Natural killer cell (primary cell): ENCODE measurements at places on chromosomes 1 and 21. TPM values are rescaled to one million over a fixed set of nuclear protein-coding genes. Genes with fewer than 3 reads are reported as not detected.

DNA sequence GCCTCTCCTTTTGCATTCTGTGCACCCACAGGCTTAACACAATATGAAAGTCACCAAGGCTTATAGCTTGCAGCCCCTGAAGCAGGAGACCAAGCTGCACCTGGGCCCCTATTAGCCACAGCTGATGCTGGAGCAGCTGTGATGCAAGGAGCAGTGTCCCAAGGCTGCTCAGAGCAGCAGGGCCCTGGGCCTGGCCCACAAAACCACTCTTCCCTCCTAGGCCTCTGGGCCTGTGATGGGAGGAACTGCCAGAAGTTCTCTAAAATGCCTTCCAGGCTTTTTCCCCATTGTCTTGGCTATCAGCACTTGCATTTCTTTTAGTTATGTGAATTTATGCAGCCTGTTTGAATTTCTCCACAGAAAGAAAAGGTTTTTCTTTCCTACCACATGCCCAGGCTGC, 89.5 kb upstream of the KCTD3 start:
- DNase-seq, result no peak

DNA sequence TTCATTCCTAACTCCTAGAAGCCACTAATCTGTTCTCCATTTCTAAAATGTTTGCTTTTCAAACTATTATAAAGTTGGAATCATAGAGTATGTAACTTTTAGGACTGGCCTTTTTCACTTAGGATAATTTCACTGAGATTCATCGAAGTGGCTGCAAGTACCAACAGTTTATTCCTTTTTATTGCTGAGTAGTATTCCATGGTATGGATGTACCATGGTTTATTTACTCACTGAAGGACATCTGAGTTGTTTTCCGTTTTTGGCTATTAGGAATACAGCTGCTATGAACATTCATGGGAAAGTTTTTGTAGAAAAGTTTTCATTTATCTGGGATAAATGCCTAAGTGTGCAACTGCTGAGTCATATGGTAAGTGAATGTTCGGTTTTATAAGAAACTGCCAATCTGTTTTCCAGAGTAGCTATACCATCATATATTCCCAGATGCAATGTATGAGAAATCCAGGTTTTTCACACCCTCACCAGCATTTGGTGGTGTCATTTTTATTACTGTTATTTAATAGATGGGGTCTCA, 66.3 kb downstream of the SLC27A3 start:
- DNase-seq, result no peak

- no peak for DNase-seq
These were observed 63.4 kb upstream of the SRSF10 start for GRCh38 chr1:24043345-24044032.

GRCh38 chr21:46195595-46196195, 11.4 kb upstream of the SPATC1L start:
- DNase-seq, result no peak

- DNase-seq, result no peak
These were observed 174.6 kb downstream of the RWDD3 start for GRCh38 chr1:95408507-95409136.

DNA sequence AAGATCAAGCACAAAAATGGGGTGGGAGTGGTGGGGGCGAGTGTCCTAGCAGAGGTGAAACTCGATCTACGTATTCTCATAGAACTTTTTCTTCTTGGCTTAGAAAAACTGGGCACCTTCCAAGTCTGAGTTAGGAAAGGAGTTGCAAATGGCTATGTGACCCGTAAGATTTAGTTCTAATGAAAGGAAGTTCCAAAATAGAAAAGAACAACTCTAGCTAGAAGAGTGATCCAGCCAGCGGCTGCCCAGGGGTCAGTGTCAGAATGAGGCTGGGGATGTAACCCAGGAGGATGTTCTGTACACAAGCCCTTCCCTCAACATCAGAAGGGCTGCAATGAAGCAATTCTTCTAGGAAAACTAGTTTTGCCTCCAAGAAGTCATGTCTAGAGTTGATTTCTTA, 5.2 kb downstream of the MTARC1 start:
- no peak for DNase-seq

- DNase-seq, result no peak
These were observed 2.6 kb downstream of the FUCA1 start for GRCh38 chr1:23865543-23865930.

GRCh38 chr1:47298025-47298699, 15.8 kb downstream of the STIL start:
- no peak for DNase-seq

DNA sequence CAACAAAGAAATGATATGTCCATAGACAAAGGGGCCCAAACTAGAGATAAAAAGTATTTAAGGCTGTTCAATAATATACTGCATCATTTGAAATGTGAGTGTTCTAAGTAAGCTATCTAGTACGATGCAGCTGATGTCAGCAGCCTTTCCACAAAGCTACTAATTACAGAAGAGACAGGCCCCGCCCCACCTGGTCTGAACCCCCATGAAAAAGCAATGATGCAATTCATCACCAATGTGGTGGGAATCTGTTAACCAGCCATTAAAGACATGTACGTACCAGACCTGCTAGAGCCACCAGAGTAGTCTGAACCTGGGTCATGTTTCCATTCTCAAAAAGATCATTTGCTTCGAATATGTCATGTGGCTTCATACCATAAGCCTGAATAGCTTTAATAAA, 25.1 kb downstream of the CNN3 start:
- DNase-seq, result no peak

The BATF3 gene
- 0.25 TPM for total RNA-seq

DNA sequence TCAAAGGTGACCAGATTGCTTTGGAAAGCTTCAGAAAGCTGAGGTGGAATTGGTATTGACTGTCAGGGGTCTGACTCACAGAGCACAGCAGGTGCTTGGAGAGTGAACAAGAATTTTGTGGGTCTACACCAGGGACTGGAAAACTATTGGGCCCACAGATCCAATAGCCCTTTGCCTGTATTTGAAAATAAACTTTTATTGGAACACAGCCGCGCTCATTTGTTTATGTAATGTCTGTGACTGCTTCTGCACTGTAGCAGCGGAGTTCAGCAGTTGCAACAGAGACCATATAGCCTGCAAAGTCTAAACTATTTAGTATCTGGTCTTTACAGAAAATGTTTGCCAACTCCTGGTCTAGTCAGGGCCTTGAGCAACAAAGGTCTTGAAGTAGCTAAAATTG, 315.6 kb downstream of the NFIA start:
- DNase-seq, result no peak

GRCh38 chr1:204826970-204827369, 43.7 kb upstream of the NFASC start:
- DNase-seq, result peak; percentile 18

- DNase-seq, result no peak
These were observed 92.5 kb downstream of the RIPK4 start for GRCh38 chr21:41674402-41674801.

- DNase-seq, result no peak
These were observed 5.8 kb upstream of the SDHB start for GRCh38 chr1:17059391-17060305.

The PADI1 gene
- total RNA-seq, result not detected

The OR2T2 gene
- not detected for total RNA-seq

The TFF1 gene
- total RNA-seq, result not detected

The CTSS gene
- 229 TPM for total RNA-seq

- no peak for DNase-seq
These were observed 26.0 kb downstream of the KNCN start for GRCh38 chr1:46525253-46525983.

DNA sequence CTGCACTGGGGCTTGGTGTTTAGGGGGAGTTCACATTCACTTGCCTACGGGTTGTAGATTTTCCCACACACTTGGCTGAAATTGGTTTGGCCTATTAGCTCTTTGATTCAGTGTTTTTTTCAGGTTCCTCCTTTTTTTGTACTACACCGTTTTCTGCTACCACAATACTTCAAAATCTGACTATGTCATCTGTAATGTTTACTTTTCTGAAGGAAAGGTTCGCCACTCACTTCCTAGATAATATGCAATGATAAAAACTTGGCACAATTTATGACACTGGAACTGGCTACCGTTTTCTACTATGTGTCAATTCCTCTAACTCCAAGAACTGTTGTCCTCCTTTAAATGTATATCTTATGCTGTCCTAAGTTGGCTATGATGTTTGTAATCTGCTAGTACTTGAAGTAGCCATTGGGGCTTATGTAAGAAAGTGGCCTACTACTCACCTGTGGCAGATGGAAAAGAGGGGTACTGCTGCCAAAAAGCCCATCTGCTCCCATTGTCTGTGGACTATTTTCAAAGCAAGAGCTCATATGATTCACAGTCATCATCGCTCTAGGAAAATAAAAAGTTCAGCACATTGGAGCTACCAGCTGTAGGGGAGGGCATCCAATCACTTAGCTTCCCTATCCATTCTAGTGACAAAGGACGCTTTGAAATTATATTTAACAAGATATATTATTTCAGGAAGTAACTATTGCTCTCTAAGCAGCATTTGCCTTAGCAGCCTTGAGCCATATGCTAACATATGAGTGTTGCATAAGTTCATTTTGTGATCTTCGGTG, 42.4 kb upstream of the BACH1 start:
- DNase-seq, result no peak

The TMPRSS15 gene
- total RNA-seq, result not detected
